Activated CD8-positive, alpha-beta memory T cell treated with anti-CD3 and anti-CD28 coated beads for 1 hour (primary cell): ENCODE measurements at places on chromosomes 1 and 21.

- no peak for DNase-seq
Measured at GRCh38 chr1:113784104-113784779, 25.0 kb upstream of the PHTF1 start.

GRCh38 chr1:2300004-2300771 is 72.1 kb downstream of the SKI start:
- peak; percentile 58 for DNase-seq

GRCh38 chr1:17197696-17198095 is 7.2 kb upstream of the PADI1 start:
- no peak for DNase-seq

- DNase-seq, result no peak
Measured at GRCh38 chr1:7223334-7224080, 438.3 kb downstream of the CAMTA1 start.
